Stimulated activated CD8-positive, alpha-beta memory T cell treated with anti-CD3 and anti-CD28 coated beads, Interleukin-15, amount 100 ng/mL, for 4 hours (primary cell): ENCODE measurements at places on chromosomes 3 and 15.

DNA sequence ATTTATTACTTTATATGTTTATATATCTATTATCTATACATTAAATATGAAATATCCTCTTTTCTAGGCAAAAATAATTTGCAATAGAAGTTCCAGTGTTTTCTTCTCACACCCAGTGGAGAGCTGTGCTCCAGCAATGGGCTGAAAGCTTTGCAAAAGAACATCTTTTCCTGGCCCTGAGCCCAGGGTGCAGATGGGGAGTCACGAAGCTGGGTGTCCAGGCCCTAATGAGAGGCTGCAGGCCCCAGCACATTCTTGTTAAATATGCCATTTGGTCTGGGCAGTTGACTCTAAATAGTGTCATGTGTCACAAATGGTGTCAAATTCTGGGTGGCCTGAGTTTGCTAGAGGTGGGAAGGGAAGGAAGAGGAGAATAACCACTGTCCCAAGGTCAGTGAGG is 5.7 kb downstream of the NTRK3 start:
- DNase-seq = no peak

DNA sequence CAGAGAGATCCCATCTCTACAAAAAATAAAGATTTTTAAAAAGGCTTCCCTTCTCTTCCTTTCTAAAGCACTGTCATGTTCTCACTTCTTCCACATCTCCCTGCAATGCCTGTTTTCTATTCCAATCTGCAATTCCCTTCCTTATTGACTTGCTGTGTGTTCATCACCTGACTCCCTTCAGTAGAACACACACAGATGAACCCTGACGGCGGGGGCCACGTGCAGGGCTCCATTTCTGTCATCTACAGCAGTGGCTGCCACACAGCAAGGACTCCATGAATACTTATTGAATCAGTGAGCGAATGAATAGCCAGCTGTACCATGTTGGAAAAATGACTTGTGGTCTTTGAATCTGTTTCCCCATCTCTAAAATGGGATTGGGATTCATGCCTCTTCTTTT is 26.1 kb downstream of the BHLHE40 start:
- no peak for DNase-seq

DNA sequence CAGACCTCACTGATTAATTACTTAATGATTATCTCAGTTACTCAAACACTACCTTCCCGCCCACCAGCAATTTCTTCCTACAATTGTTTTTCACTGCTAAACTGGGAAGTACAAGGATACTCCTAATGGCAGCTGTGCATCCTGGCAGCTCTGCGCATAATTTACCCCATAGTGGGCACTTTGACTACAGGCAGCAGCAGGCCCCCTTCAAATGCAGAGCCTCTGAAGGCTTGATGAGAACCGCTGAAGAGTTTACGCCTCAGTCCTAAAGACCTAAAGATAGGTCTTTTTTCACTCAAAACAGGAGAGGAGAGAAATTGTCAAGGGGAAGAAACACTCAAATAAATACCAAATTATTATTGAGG is 10.7 kb downstream of the CCDC32 start:
- DNase-seq = no peak

- DNase-seq = no peak
Measured at GRCh38 chr3:163924600-163924999, 1153.7 kb downstream of the SI start.

GRCh38 chr3:56851966-56852884 is 50.5 kb upstream of the ARHGEF3 start:
- DNase-seq = no peak

- no peak for DNase-seq
Measured at GRCh38 chr3:172876297-172876696, 125.8 kb downstream of the ECT2 start.

- no peak for DNase-seq
Measured at GRCh38 chr3:4071481-4072184, 231.5 kb upstream of the SETMAR start.

DNA sequence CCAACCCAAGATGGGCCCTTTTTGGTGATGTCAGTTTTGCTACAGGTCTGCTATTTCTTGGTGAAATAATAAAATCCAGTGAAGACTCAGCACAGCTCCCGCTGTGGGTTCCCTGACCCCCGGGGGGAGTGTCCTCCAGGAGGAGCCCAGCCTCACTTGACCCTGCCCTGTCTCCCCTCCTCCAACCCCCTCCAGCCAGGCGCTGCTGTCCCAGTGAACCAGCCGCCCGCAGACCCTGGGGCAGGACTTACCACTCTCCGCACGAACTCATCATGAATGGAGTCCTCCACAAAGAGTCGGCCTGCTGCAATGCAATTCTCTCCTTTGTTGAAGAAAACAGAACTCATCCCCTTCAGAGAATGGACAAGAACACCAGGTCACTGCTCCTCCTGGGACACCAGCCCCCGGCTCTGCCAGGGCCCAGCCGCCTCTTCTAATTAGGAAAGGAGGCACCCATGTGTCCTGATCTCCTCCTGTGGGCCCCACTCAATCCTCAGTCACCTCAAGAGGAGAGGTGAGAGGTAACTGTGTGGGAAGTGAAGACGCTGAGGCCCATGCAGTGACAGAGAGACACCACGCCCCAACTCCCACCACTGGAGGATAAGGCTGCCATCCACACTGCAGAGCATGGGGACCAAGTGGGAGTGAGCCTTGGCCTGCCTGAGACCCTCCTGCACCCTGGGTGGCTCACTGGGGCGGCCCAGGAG is 28.8 kb upstream of the SLC41A3 start:
- no peak for DNase-seq

DNA sequence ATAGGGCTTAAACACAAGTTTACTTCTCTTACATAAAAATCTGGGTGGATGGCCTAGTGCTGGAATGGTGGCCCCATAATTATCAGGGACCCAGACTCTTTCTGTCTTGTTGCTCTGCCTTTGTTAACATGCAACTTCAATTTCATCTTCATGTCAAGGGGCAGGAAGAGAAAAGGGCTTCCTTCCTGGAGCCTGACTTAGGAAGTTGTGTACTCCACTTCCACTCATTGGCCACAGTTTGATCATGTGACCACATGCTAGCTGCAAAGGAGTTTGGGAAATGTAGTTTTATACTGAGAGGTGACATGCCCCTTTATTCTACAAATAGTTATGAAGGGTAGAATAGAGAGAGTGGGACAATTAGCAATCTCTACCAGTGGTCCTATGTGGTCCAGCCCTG is 39.3 kb downstream of the RHCG start:
- DNase-seq = no peak
